ENCODE measurements at places on chromosomes 6 and 20.

DNA sequence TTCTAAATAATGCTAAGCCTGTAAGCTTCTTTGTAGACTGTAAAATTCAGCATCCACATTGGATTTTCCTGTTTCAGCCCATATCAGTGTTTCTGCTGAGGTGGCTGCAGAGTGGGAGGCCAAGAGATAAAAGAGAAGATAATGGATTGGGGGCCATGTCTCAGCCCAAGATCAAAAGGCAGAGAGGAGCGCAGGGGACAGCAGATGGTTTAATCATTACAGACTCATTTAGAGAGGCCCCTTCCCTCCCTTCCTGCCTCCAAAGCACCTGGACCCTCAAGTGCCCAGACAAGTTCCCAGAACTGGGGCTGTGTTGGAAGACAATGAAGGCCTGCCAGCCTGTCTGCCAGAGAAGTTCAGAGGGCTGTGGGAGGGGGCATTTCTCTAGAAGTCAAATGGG lies 20.4 kb upstream of the CTNNBL1 start:
- DNase-seq, result no peak

GRCh38 chr20:63856098-63856511 lies 5.2 kb upstream of the ABHD16B start:
- no peak for DNase-seq

- no peak for DNase-seq
Measured at GRCh38 chr6:110415086-110415916, at the start of gene DDO. DDO (minus strand) TSS chr6:110415575; CDS start chr6:110413462, 2,113 bp downstream.

GRCh38 chr20:16451982-16452381 lies 121.3 kb downstream of the KIF16B start:
- no peak for DNase-seq

DNA sequence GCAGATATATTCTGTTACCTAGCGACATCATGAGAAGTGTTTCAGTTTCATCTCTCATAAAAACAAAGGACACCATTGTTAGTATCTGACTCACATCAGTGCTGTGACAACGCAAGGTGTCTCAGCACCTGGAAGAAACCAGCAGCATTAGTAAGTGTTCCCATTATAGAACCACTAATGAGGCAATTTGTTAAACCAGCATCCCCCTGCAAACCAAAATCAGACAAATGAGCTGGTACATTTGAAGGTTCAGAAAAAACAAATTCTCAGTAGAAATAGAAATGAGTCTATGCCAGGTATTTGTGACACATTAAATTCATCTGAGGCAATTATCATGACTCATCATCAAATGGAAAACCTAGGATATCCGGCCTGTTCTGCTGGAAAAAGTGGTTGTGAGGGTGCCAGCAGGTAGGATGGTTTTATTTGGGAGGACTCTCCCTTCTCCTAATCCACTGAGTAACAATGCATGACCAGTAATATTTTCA lies 151.7 kb downstream of the TMEM200A start:
- peak; percentile 29 for DNase-seq

GRCh38 chr6:65126667-65127066 lies 580.4 kb downstream of the EYS start:
- DNase-seq, result no peak

- DNase-seq, result no peak
Measured at GRCh38 chr6:134707342-134708031, 242.4 kb downstream of the ALDH8A1 start.

DNA sequence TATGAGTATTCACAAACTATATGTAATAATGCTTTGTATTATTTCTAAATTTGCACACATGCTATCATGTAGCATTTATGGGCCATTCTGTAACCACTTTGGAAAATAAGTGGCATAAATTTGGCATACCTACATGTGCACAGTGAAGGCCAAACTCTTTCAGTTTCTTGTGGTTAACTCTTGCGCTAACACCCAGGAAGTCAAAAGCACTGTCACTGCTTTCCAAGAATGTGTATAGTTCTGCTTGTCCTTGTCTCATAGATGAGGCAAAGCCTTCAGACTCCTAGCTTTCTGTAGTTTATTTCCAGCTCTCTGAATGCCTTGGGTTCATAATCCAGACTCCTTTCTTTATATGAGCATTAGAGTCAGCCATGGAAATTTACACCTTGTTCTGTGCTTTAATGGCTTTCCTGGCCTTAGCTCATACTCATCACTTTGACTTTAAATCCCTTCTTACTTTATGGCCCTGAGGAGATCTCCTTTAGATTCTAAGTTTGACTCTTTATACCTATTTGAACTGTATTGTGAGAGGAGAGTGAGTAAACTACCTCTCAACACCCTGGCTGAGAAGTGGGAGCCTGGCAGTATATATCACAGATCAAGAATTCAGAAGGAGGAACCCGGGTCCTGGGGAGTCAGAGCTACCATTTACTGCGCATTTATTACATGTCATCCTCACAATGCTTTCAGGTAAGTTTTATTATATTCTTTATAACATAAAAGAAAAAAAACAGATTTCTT lies 949 bp upstream of the SLC17A3 start:
- no peak for DNase-seq

DNA sequence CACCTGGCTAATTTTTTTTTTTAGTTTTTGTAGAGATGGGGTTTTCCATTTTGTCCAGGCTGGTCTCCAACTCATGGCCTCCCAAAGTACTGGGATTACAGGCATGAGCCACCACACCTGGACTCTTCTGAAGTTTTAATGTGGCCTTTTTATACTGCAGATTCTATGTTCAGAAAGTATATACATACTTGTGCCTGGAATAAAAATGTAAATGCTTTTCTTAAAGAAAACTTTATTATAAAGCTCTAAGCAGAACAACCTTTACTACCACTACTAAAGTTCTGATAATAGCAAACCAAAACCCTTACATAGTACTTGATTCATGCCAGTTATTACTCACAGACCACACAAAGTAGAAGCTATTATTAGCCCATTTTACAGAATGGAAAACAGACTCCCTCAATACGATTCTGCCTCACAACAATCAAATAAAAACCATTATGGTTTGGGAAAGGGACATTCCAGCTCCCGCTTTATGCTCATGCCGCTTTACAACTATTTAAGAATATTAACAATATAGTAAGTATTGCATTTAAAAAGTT lies 5.3 kb downstream of the PHIP start:
- no peak for DNase-seq

- DNase-seq, result no peak
Measured at GRCh38 chr6:132412656-132413498, 11.6 kb upstream of the MOXD1 start.
